ENCODE measurements at places on chromosomes 16 and 17.

GRCh38 chr17:63611354-63611753 lies 10.7 kb downstream of the TACO1 start:
- no peak for DNase-seq

GRCh38 chr17:63540590-63540989 lies 9.7 kb upstream of the DCAF7 start:
- DNase-seq: no peak

- DNase-seq: no peak
These were observed 94.4 kb downstream of the NLK start for GRCh38 chr17:28136923-28137322.

DNA sequence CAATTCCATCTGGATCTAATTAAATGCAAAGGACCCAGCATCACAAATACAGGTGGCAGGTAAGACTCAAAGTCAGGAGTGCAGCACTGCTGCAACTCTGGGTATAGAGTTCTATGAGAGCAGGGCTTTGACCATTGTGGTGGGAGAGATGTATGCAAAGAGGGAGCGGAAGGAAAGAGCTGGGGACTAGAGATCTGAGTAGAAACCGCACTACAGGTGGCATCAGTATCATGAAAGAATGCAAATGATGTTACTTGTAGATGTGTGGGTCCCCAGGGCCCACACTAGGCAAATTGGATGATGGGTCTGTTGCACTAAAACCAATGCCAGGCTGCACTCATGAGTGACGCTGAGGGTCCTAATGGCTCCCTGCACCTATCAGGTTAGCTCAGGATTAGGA lies 287.1 kb upstream of the ASIC2 start:
- no peak for DNase-seq

DNA sequence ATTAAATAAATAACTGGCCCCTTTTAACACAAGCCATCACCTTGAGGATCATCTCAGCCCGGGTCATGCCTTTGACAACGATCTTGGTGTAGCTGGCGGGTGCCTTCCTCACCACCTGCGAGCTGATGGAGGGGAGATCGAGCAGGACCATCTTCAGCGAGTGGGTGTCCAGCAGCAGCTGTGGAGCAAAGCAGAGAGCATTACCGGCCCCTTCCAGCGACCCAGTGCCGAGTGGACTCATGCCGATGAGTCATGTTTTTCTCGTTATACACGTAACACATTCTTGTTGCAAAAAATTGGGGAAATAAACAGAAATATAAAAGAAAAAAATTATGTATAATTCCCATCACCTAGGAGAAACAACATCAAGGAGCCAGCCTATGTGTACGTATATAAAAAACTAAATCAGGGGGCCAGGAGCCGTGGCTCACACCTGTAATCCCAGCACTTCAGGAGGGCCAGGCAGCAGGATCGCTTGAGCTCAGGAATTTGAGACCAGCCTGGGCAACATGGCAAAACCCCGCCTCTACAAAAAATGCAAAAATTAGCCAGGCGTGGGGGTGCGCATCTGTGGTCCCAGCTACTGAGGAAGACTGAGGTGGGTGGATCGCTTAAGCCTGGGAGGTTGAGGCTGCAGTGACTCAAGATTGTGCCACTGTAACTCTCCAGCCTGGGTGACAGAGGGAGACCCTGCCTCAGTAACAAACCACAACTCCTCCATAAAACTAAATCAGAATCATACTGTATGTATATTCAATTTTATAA lies 169.1 kb upstream of the RPH3AL start:
- DNase-seq: no peak

DNA sequence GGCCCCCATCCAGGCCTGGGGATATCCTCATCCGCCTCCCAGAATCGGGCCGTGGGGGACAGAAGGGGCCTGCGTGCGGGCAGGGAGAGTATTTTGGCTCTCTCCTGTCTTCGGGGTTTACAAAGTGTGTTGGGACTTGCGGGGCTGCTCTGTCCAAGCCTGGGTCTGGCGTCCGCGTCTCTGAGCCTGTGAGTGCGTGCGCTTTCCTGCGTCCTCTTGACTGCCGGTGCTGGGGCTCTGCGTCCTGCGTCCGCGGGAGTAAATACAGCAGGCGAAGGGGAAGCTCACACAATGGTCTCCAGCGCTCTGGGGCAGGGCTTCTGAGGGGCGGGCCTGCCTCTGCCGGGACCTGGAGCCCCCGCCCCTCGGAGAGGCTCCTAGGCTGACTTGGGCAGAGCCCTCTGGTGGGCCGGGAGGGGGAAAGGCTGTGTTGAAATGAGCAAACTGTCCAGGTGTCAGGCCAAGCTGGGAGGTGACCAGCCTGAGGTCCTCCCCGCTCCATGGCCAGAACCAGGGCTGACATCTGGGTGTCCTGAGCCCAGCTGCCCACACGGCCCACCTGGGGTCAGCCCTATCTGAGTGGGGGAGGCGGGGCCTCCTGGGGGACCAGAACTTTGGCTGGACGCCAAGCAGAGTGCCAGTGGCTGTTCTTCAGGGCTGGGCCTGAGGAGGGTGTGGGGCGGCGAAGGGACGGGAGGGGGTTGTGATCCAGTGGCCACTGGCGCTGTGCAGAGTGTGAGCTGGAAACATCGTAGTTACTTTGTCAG lies 233.6 kb downstream of the SEC14L1 start:
- peak; percentile 30 for DNase-seq

DNA sequence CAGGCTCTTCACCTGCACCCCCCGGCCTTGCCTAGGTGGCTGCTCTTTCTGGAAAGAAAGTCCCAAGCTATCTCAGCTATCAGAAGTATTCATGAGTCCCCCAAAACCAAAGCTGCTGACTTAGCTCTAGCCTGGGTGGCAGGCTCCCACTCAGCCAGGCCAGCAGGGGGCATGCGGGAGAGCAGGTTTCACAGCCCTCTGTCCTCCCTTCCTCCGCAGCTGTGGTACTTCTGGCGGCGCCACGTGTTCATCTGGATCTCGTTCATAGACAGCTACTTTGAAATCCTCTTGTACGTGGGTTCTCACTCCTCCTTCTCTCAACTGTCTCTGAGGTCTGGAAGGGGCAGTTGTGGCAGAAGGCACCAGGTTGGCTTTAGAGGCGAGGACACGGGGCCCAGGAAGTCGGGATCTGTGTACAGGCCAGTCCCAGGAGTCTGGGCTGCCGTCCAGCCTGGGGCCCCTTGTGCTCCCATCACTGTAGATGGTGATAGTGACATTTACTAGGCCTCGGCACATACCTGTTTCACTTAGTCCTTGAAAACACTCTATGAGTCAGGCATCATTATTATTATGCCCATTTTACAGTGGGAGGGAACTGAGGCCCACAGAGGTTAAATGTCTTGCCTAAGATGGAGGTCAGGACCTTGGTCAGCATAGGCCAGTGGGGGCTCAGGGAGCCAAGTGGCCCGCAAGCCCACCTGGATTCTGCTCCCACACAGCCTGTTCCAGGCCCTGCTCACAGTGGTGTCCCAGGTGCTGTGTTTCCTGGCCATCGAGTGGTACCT lies 12.9 kb downstream of the TRPV2 start:
- peak; percentile 15 for DNase-seq

- DNase-seq: no peak
These were observed 5.0 kb upstream of the SLC38A8 start for GRCh38 chr16:84047626-84048025.

GRCh38 chr17:63171428-63172393 lies 205.7 kb downstream of the TANC2 start:
- no peak for DNase-seq

GRCh38 chr17:35809855-35810461 lies 674 bp downstream of the TAF15 start:
- DNase-seq: no peak

GRCh38 chr16:11507350-11507749 lies 79.4 kb downstream of the LITAF start:
- no peak for DNase-seq

DNA sequence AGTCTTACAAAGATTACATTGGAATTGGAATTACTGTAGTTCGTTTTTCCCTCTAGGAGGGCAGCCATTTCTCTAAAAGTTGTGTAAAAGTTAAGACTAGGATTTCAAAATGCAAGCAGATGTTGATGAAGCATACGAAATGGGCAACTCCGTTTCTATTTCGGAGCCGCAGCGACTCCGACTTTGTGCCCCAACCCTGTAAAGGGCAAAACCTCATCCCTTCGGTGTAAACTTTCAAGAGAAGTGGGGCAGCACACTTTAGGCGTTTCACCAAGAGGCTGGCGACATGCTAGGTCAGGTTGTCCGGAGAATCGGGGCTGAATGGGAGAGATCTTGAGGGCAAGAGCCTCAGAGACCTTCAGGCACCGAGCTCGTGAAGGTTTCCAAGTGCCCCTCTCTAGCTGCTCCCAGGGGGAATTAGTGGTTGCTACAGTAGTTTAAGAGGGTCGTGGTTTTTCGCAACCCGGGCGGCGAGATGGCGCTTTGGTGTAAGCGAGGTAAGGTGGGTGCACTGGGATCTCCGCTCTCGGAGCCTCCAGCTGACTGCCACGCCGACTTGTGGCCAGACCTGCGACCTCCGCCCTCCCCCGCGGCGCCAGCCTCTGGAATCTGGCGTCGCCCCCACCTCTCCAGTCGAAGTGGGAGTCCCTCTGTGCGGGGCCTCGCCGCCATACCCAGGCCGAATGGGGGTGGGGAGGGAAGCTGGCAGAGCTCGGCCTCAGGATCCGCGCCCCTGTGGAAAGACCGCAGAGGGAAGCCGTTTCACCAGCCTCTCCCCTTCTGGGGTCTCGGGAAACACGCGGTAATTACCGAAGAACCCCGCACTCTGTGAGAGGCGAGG lies 1.0 kb upstream of the HEXIM2 start:
- DNase-seq: peak; percentile 67

DNA sequence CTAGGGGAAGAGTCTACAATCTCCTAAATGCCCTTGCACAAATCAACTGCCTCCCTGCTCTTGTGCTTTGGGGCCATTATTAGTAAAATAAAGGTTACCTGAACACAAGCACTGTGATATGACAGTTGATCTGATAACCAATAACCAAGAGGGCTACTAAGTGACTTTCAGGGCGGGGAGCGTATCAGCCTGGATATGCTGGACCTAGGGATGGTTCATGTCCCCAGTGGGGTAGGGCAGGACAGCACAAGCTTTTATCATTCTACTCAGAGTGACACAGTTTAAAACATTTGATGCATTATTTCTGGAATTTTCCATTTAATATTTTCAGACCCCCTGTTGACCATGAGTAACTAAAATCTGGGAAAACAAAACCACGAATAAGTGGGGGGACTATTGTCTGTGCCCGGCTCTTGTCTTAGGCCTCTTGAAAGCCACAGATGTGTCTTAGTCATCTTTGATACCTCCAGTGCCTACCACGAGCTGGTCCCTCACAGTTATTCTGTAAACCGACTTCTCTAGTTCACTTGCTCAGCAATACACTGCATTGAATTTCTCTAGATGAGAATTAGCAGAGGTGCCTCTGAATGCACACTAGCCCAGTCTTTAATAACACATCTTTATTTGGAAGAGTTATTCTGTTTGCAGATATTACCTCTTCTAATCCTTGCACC lies 94.6 kb upstream of the DHX40 start:
- no peak for DNase-seq

- no peak for DNase-seq
These were observed 110.4 kb downstream of the MSI2 start for GRCh38 chr17:57366558-57367351.

GRCh38 chr17:63529711-63530556 lies 6.8 kb downstream of the KCNH6 start:
- DNase-seq: no peak

DNA sequence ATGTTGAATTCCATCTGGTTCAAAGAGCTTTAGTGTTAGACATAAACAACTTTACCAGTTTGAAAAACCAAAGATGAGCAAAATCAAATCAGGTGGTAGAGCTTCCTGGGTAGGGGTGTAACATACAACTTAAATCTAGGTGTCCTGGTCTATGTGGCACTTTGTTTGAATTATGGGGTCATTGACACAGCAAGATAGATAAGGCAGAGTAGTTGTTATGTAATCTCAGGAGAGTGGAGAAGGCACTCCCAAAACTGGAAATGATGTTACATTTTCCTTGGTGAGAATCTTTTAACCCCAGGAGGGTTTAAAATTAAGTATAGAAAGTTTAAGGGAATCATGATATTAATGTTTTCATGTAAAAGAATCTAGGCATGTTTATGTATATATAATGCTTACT lies 31.9 kb downstream of the CCDC42 start:
- no peak for DNase-seq

- DNase-seq: no peak
These were observed 4.4 kb downstream of the ACADVL start for GRCh38 chr17:7224110-7224509.

GRCh38 chr17:17379197-17379991 lies 76.2 kb downstream of the NT5M start:
- peak; percentile 79 for DNase-seq

DNA sequence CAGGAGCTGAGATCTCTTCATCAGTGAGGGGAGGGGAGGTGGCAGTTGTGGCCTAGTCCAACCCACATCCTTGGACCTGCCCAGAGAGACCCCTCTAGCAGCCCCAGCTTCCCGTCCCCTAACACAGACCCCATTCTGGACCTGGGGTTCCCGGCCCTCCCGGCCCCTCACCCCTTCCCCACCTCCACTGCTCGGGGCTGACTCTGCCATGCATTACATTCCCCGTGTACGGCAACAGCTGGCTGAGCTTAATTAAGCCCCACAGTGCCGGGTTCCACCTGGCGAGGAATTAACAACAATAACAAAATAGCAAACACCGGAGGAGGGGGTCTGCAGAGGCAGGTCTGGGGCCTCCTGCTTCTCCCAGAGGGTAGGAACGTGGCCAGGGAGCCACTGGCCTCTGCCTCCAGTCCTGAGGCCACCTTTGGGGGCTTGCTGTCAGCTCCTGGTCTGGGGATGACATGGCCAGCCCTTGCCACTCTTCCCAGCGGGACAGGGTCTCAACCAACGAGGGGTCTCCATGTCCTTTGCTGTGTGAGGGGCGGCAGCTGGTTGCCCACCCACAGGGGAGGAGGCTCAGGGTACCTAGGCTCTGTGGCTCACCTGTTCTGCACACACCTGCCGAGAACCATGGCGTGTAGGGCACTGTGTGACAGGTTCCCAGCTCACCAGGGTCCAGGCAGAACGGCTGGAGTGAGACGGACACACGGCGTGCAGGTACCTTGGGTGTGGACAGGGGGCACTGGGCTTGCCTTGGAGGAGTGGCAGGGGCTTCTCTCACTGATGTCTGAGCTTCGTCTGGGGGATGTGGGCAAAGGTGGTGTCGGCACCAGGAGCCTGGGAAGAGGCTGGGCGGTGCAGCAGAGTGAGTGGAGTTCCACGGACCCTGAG lies 46.9 kb upstream of the CBFA2T3 start:
- no peak for DNase-seq

GRCh38 chr16:66001432-66001831 lies 365.1 kb upstream of the CDH5 start:
- no peak for DNase-seq

GRCh38 chr17:31357839-31358394 lies 33.6 kb upstream of the RAB11FIP4 start:
- no peak for DNase-seq

- no peak for DNase-seq
These were observed 14.2 kb downstream of the CLCN7 start for GRCh38 chr16:1460602-1461138.

- DNase-seq: no peak
These were observed 18.6 kb downstream of the FOXN1 start for GRCh38 chr17:28524476-28525424.

Measured in midbrain (tissue), 1 donor.